GM23248 (cell line): ENCODE measurements at places on chromosomes 5 and 9. TPM values are rescaled to one million over a fixed set of nuclear protein-coding genes. Genes with fewer than 3 reads are reported as not detected.
A peak's percentile ranks its signal among the peaks of the same experiment; 100 is the strongest.

SH3TC2 gene
- total RNA-seq, result 1.1 and 1.5 TPM in 2 replicates

DNA sequence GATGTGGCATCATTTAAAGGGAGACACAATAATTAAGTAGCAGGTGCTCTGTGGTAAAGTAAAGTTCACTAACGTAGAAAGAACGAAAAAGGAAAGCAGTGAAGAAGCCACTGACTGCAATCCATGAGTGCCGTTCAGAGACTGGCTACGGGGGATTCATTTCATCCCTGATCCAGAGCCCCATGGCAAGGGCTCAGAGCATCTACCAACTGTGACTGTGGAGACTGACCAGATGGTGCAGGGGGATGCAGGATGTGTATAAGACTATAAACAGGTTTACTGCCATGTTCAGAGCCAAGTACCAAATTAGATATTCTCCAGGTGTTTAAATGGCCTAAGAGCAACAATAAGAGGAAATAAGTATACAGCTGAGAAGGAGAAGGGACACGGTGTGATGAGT is 47.7 kb downstream of the MARCHF11 start:
- H3K27ac ChIP-seq, result no peak overlapping the region
- H3K4me3 ChIP-seq, result no peak overlapping the region
- DNase-seq, result no peak
- H3K36me3 ChIP-seq, result no peaks in the 10 kb centered on the region

- H3K27ac ChIP-seq, result no peak overlapping the region
- no peaks in the 10 kb centered on the region for H3K27me3 ChIP-seq
- 0 out of 2 replicates have a peak overlapping the region, but pooled peaks have one; percentile 10 for H3K4me3 ChIP-seq
- peaks cover 10% of the 10 kb centered on the region; the same call in 1 of the 2 replicates for H3K4me1 ChIP-seq
Observed at GRCh38 chr5:67059744-67060490, 136.7 kb downstream of the CD180 start.

TRPM6 gene
- not detected in 2 replicates for total RNA-seq

DNA sequence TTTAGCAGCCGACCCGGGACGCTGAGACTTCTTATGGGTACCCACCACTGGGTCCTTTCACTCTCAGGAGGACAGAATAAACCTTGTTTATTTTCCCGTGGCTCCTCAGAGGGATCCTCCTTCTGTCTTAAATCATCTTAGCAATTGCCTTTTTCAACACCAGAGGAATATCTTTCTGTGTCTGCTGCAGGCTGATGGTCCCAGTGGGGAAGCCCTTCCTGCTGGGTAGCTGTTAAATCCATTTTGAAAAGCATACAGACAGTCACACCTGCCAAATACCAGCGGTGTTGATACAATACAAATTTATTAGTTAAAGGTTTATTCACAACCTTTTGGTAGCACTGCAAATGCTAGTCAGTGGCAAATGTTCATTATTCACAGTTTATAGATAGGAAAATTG is 222.9 kb downstream of the AOPEP start:
- peaks cover 51% of the 10 kb centered on the region for H3K4me1 ChIP-seq
- H3K4me3 ChIP-seq, result no peak overlapping the region
- no peaks in the 10 kb centered on the region for H3K36me3 ChIP-seq
- no peaks in the 10 kb centered on the region for H3K27me3 ChIP-seq

DNA sequence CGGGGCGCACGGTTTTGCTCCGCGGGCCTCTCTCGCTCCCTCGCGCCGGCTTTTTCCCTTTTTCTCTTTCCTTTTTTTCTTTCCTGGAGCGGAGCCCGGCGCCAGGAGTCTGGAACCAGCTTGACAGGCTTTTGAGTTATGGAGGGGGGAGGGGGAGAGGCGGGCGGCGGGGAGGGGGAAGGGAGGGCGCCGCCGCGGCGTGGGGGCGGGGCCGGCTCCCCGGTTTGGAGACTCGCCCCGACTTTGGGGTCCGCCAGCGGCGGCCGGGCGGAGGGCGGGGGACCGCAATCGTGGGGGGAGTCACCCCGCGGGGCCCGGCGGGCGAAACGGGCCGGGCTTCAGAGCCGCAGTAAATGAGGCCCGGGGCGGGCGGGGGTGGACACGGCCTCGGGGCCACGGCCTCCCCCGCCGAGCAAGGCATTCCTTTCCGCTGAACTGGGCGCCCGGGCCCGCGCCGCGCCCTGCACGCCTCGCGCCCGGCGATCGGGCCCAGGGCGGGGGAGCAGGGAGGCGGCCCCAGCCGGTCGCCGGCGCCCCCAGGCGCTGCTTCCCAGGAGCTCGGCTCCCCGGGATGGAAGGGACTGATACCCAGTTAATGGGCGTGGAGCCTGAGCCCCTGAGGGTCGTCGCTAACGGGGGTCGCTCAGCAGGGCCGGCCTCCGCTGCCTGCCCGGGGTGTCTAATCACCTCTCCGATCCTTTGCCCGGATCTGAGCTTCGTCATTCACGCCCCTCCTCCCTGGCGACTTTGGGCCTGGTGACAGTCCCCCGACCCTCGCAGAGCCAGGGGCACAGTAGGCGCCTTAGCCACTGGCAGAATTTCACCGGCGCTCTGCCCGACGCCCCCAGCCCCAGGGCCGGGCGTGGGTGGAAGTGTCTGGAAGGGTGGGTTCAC is 138.1 kb downstream of the C9orf50 start:
- H3K27me3 ChIP-seq, result no peaks in the 10 kb centered on the region
- H3K4me3 ChIP-seq, result peak overlapping the region; percentile 63
- peak; percentile 98 for DNase-seq
- peak overlapping the region; percentile 100 for H3K27ac ChIP-seq
- H3K36me3 ChIP-seq, result no peaks in the 10 kb centered on the region

MIER3 gene
- 13.3 and 20.0 TPM in 2 replicates for total RNA-seq

GRCh38 chr5:6905883-6906282 is 192.7 kb downstream of the TENT4A start:
- no peaks in the 10 kb centered on the region for H3K27me3 ChIP-seq
- H3K27ac ChIP-seq, result no peak overlapping the region
- peaks cover 7% of the 10 kb centered on the region for H3K4me1 ChIP-seq
- peak; percentile 54 for DNase-seq
- H3K36me3 ChIP-seq, result no peaks in the 10 kb centered on the region
